Activated CD4-positive, alpha-beta T cell treated with anti-CD3 and anti-CD28 coated beads, Interleukin-2, Interleukin-4, amounts not matched to agents 100 ng/mL and 50 ng/mL, durations not matched to agents 16 hours and 8 hours (primary cell): ENCODE measurements at places on chromosomes 12 and 14.
A peak's percentile ranks its signal among the peaks of the same experiment; 100 is the strongest.

DNA sequence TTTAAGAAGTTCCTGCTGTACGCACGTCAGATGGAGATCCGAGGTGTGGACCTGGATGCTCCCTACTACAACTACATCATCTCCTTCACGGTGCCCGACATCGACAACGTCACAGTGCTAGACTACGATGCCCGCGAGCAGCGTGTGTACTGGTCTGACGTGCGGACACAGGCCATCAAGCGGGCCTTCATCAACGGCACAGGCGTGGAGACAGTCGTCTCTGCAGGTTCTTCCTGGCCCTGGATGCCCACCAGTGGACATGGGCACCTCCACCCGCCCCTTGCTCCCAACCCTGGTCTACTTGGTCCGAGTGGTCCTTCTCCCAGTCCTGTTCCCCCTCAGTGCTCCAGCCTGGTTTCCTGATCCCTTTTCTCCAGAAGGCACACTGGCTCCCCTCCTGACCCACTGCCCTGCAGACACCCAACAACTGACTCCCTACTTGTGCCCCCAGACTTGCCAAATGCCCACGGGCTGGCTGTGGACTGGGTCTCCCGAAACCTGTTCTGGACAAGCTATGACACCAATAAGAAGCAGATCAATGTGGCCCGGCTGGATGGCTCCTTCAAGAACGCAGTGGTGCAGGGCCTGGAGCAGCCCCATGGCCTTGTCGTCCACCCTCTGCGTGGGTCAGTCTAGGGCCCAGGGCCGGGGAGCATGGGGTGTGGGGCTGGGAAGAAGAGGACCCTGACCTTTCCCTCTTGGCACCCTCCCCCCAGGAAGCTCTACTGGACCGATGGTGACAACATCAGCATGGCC is 32.1 kb upstream of the LRP1-AS start:
- DNase-seq: no peak

DNA sequence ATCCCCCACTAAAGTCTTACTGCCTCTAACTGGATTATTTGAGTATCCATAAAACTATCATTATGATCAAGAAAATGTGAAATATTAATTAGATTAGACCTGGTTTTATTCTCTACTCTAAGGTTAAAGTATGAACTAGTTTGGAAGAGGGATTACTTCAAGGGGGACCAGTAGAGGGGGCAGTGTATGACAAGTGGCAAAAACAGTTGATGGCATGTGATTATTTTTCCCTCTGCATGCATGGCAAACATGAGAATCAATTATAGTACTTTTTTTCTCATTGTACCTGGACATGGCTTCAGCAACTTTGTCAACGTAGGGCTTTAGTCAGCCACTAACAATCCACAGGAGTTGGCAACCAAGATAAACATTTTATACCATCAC is 145.0 kb upstream of the SLC38A2 start:
- peak; percentile 7 for DNase-seq

DNA sequence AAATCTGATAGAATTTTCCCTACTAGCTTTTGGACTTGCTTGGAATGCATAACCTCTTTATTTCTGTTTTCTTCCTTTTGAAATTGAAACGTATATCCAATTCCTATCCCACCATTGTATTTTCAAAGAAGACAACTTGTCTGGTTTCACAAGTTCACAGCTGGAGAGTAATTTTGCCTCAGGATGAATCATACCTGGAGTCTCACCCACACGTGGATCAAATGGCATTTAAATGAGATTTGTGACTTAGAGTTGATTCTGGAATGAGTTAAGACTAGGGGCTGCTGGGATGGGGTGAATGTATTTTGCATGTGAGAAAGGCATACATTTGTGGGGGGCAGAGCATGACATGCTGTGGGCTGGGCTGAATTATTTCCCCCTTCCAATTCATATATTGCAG is 516.5 kb upstream of the MGAT4C start:
- DNase-seq: no peak

DNA sequence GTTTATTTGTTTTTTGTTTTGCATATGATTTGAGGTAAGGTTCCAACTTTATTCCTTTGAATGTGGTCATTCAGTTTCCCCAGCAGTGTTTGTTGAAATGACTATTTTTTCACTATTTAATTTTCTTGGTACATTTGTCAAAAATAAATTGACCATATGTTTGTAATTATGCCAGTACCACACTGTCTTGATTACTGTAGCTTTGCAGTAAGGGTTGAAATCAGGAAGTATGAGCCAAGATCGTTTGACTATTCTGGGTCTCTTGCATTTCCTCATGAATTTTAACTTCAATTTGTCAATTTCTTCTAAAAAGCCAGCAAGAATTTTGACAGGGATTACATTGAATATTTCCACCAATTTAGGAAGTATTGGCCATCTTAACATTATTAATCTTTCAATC is 199.3 kb upstream of the PPFIA2 start:
- DNase-seq: no peak

- no peak for DNase-seq
These were observed 178.3 kb downstream of the PRKD1 start for GRCh38 chr14:29749327-29749726.

DNA sequence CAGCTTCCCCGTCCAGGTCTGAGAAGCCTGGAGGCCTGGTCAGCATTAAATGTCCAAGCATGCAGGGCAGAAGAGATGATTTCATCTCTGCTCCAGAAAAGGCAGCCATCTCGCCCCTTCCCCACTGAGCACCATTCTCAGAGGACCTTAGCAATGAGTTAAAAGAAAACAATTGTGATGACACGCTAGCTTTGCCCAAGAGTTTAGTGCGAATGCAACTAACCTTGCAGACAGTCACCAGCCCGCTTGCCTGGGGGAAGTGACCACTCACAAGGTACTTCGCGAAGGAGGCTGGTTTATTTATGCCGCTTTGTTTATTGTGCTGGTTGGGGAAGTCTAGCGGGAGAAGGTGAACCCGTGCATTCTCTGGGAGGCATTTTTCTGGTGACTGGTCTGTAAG is 170.7 kb downstream of the RBM19 start:
- no peak for DNase-seq

- DNase-seq: no peak
These were observed 179.4 kb upstream of the PRMT8 start for GRCh38 chr12:3311491-3312103.

GRCh38 chr14:77409131-77409533 is 14.2 kb downstream of the NOXRED1 start:
- peak; percentile 7 for DNase-seq

GRCh38 chr12:2083008-2083407 is 30.2 kb downstream of the CACNA1C start:
- DNase-seq: no peak

DNA sequence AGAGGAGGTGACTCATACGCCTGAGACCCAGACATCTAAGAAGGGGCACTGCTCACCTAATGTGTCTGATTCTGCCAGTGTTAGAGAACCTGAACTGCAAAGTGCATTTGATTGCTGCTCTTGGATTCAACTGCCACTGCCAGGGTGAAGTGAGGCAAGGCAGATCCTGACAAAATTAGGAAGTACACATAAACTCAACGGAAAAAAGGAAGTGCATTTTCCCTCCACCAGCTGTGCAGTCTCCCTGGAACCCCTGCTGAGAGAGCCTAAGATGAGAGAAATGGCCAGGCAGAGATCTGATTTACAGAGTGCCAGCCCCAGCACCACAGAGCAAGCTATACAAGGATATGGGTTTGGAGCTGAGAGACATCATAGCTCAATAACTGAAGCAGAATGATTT is 215.3 kb downstream of the SEC23A start:
- no peak for DNase-seq

GRCh38 chr14:101585211-101585610 is 23.9 kb downstream of the DIO3 start:
- no peak for DNase-seq
